Endothelial cell of umbilical vein (primary cell): ENCODE measurements at places on chromosomes 11 and 22.

- peak; percentile 60 for DNase-seq
Measured at GRCh38 chr11:113305440-113306336, 8.7 kb upstream of the TTC12 start.

DNA sequence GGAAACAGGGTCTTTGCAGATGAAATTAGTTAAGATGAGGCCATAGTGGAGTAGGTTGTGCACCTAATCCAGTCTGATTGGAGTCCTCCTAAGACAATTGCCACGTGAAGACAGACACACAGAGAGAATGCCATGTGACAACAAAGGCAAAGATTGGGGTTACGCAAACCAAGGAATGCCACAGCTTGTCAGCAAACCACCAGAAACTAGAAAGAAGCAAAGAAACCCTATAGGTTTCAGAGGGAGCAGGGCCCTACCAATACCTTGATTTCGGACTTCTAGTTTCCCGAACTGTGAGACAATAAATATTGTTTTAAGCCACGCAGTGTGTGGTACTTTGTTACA is 8.2 kb upstream of the LAYN start:
- DNase-seq: no peak

DNA sequence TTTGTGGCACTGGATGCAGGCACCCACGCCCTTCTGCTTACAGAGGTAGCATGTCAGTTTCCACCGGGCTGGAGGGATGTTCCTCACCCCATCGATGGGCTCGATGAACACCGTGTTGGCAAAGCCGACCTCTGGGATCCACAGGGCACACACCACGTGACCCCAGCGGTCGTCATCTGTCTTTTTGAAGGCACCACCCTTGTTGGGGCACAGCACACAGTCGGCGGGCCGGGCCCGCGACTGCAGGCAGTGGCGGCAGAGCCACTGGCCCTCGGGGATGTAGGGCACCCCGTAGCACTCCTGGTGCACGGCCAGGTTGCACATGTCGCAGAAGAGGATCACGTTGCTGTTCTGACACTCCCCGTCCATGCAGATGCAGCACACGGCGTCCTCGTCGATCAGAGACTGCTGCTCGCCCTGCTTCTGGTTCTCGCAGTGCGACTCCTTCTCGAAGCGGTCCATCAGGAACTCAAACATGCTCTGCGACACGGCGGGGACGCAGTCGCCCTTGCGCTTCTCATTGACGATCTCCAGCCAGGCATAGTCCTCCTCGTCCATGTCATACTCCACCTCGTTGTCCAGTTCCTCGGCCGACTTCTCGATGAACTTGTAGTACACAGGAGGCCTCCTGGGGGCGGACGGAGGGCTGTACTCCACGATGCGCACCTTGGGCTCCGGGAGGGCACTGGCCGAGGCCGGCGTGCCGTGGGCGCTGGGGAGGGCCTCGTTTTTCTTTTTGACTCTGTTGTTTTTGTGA is 4.2 kb downstream of the BRD1 start:
- no peak for DNase-seq

DNA sequence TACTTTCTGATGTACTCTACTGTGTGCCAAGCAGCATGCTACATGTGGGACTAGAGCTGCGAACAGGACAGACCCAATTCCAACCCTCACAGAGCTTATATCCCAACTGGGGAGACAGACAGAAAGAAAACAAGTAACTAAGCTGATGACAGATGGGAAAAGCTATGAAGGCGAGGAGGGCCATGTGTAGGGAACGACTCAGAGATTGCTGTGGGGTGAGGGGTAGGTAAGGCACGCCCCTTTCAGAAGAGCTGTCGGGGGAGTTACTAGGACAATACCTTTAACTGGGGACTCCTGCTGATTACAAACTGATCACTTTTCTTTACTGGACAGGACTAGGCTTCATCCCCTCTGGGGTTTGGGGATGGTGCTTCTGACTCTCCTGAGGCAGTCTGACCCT is 48.9 kb downstream of the ST3GAL4 start:
- no peak for DNase-seq

DNA sequence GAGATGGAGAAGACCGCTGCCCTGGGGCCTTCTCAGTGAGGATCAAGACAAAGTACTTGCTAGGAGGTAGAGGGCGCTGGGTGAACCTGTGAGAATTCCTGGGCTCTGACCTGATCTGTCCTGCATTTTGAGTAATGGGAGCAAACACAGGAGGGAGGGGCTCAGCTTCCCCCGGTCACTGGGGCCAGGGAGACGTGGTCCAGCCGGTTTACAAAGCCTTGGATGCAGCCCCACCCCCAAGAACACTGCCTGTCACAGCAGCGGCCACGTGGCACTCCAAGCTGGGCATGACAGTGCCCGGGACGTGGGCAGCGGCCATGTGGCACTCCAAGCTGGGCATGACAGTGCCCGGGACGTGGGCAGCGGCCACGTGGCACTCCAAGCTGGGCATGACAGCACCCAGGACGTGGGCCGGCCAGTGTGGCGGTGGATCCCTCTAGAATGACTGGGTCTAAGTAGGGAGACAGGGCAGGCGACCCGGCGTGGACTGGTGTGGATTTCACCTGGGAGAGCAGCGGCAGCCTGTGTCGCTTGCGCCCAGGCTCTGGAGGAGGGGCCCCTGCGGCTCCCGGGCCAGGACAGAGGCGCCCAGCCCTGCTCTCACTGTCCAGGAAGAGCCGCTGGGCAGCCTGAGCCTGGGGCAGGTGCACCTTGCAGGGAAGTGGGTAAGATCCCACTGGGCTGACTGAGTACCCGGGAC is 2.5 kb upstream of the TTLL8 start:
- DNase-seq: no peak

DNA sequence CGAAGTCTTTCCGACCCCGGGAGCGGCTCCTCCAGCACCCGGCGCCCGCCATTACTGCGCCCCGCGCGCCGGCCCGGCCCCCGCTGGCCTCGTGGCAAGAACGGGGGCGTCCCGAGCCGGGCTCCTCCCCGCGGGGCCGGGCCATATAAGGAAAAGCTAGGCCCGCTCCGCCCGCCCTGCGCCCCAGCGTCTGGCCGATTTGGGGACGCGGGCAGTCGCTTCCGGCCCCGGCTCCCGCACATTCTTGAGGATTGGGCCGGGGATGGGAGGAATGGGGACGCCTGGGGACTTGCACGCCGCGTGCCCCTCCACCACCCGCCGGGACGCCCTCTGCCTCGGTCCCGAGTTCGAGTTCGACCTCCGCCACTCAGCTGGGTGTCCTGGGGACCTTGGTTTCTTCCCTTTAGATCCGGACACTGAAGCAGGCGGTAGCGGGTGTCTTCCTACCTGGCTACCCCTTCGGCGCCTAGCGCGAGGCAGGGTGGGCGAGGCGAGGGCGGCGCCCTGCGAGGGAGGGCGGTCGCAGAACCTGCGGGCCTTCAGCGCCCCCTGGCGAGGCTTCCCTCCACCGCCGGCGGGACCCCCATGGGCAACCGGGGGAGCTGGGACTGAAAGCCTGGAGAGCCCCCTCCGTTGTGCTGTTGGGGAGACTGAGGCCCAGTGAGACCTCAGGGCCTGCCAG is 3.8 kb downstream of the SMTN start:
- DNase-seq: peak; percentile 71

DNA sequence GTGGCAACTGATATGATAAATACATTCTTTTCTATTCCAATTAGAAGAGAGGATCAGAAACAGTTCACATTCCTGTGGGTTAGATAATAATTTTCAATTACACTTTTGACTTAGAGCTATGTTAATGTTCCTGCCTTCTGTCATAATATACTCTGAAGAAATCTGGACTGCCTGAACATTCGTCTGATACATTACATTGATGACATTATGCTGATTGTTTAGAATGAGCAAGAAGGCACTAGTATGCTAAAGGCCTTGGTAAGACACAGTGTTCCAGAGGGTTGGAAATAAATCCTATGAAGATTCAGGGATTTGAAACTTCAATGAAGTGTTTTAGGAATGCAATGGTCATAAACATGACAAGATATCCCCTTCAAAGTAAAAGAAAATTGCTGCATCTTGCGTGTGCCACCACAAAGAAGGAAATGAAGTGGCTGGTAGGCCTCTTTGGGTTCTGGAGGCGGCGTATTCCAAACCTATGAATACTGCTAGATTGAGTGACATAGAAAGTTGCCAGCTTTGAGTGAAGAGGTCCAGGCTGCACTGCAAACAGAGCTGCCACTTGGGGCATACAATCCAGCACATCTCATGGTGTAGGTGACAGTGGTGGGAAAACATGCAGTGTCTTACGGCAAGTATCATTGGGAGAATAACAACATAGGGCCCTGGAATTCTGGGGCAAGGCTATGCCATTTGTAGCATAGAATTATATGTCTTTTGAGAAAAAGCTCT is 21.2 kb upstream of the PDE3B start:
- DNase-seq: no peak

- DNase-seq: no peak
Measured at GRCh38 chr11:78310500-78310909, 107.1 kb downstream of the GAB2 start.

DNA sequence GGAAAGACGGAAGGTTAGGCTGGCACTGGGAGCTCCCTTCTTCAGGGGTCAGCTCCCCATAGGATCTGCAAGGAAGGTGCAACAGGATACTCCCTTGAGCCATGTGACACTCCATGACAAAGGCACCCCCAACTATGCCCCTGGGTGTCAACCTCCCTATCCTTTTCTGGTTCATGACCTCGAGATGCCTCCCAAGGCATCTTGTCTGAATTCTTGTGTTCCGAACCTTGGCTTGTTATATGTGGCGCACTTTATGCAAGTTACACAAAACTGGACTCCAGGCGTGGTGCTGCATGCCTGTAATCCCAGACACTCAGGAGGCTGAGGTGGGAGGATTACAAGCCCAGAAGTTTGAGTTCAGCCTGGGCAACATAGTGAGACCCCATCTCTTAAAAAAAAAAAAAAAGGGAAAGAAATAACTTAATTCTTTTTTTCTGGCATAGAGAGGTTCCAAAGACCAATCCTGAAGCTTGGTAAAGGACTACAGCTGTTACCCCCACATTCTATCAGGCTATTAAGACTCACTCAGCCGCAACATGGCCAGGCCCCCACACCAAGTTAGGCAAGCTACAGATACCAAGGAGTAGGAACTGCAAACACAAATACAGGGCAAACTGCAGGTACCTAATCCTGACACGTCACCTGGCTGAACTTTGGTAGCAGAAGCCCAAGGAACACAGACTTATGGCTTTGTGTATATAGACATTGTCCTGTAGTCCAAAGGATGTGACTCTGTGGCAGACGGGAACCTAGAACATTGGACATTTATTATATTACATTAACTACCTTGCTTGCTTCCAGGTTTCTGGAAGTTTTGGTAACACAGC is 1.4 kb downstream of the C11orf24 start:
- no peak for DNase-seq

DNA sequence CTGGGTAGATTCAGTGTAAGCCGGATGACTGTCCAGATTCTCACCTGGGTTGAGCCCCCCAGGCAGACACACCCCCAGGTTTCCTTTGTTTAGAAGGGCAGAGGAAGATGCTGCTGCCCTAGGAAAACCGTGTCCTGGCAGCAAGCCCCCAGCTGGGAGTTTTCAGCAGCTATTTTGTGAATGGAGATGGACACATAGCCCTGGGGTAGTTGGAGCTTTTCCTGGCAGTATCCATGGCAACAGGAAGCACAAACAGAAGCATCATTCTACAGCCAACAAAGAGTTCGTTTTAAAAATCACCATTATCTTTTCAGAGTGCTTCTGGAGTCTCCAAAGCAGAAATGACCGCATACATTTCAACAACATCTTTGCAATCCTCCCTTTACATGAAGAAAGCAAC is 245.5 kb downstream of the BRD1 start:
- DNase-seq: no peak

- DNase-seq: no peak
Measured at GRCh38 chr22:23753385-23753784, 840 bp downstream of the VPREB3 start.

GRCh38 chr11:57343825-57344224 is 5.7 kb downstream of the P2RX3 start:
- DNase-seq: no peak

DNA sequence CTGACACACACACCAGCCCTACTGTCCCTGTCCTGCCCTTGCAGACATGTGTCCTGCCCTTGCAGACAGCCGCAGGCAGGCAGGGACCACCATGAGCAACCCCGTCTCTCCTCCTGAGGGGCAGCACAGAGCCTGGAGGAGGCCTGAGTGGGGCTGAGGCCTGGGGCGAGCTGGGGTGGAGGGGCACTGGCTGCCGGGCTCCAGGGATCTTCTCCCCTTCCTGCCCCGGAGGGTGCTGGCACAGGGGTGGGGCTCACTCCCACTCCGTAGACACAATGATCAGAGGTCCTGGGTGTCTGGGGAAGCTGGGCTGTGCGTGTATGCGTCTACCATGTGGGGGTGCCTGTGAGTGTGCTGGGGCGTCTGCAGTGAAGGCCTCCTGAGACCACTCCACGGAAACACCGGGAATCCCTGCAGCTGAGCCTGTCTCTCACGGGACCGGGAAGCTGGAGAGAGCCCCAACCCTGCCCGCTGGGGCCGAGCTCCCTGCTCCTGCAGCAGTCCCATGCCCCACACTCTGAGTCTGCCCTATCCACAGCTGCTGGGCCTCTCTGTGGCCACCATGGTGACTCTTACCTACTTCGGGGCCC is 588 bp downstream of the TSPAN32 start:
- no peak for DNase-seq

GRCh38 chr11:75563978-75564552 is 2.0 kb downstream of the SERPINH1 start:
- DNase-seq: peak; percentile 85

- DNase-seq: no peak
Measured at GRCh38 chr11:117754030-117754429, 43.0 kb downstream of the DSCAML1 start.

GRCh38 chr11:129308241-129308865 is 67.3 kb upstream of the BARX2 start:
- no peak for DNase-seq

GRCh38 chr22:25839755-25840154 is 97.8 kb downstream of the MYO18B start:
- DNase-seq: no peak
